Immature natural killer cell (primary cell): ENCODE measurements at places on chromosomes 4 and X.
A peak's percentile ranks its signal among the peaks of the same experiment; 100 is the strongest.

- H3K4me3 ChIP-seq, result no peak overlapping the region
- H3K4me1 ChIP-seq, result no peaks in the 10 kb centered on the region
- no peaks in the 10 kb centered on the region for H3K36me3 ChIP-seq
- H3K27ac ChIP-seq, result no peak overlapping the region
- peaks cover 6% of the 10 kb centered on the region for H3K27me3 ChIP-seq
- DNase-seq, result no peak
Measured at GRCh38 chrX:10177601-10178000, 20.8 kb downstream of the CLCN4 start.

- DNase-seq, result no peak
- H3K36me3 ChIP-seq, result peaks cover 4% of the 10 kb centered on the region
- H3K4me1 ChIP-seq, result no peaks in the 10 kb centered on the region
- H3K4me3 ChIP-seq, result no peak overlapping the region
- peaks cover 6% of the 10 kb centered on the region for H3K27me3 ChIP-seq
Measured at GRCh38 chr4:613126-613525, 12.2 kb upstream of the PDE6B start.

DNA sequence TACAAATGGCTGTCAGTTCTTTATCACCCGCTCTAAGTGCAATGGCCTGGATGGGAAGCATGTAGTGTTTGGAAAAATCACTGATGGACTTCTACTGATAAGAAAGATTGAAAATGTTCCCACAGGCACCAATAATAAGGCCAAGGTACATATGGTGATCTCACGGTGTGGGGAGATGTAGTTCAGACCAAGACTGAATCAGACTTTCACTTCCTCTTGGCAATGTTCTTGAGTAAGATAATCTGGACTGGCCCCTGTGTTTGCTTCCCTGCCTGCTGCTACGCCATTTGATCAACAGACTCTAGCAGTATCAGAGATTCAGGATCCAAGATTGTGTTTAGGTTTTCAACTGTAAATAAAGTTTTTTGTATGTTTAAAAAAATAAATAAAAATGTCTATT lies 682.2 kb upstream of the AMOT start:
- no peaks in the 10 kb centered on the region for H3K27me3 ChIP-seq
- no peak overlapping the region for H3K4me3 ChIP-seq
- no peaks in the 10 kb centered on the region for H3K4me1 ChIP-seq
- DNase-seq, result no peak
- H3K36me3 ChIP-seq, result no peaks in the 10 kb centered on the region
- no peak overlapping the region for H3K27ac ChIP-seq

- H3K4me3 ChIP-seq, result no peak overlapping the region
- no peak overlapping the region for H3K27ac ChIP-seq
- no peaks in the 10 kb centered on the region for H3K4me1 ChIP-seq
- H3K36me3 ChIP-seq, result no peaks in the 10 kb centered on the region
- no peak for DNase-seq
Measured at GRCh38 chr4:141169391-141169790, 36.1 kb upstream of the RNF150 start.

DNA sequence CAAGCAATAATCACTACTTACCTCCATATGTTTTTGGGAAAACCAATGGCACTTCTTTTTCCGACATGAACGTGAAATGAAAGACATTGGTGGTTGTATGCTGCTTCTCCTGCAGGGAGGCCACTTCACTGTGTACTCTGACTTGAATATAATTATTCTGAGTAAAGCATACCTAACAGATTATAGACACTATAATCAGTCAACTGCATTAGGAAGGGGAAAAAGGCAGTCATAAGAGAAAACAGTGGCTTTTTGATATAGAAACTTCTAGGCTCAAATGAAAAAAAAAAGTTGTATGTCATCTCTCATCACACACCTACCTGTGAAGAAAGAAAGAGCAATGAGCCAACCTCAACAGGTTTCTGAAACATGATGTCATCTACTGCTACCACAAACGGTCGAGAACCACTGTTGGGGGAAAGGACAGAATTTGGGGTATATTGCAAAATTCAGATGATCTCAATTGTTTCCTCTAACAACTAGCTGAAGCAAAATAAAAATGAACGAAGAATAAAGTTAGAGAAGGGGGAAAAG lies 37.4 kb downstream of the PRDX4 start:
- no peak overlapping the region for H3K4me3 ChIP-seq
- peaks cover 4% of the 10 kb centered on the region for H3K4me1 ChIP-seq
- H3K27me3 ChIP-seq, result no peaks in the 10 kb centered on the region

- H3K36me3 ChIP-seq, result no peaks in the 10 kb centered on the region
- DNase-seq, result no peak
- no peaks in the 10 kb centered on the region for H3K4me1 ChIP-seq
Measured at GRCh38 chrX:63387411-63387810, 36.3 kb upstream of the SPIN4 start.

GRCh38 chrX:134718105-134718965 lies 60.1 kb upstream of the PLAC1 start:
- no peaks in the 10 kb centered on the region for H3K36me3 ChIP-seq
- H3K4me1 ChIP-seq, result peaks cover 29% of the 10 kb centered on the region
- H3K4me3 ChIP-seq, result peak overlapping the region; percentile 29
- peaks cover 1% of the 10 kb centered on the region for H3K27me3 ChIP-seq
- DNase-seq, result peak; percentile 5

DNA sequence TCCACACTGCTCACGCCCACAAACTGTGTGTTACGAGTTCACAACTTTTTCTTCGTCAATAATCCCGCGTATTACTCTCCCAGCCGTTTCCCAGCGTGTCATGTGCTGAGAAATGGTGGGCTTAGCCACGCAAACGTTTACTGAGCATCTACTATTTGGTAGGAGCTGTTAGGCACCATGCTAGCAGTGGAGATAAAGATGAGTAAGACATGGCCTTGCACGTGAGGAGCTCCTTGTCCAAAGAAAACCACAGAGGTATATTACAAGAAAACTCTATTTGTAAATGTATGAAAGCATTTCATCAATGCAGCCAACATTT lies 821 bp upstream of the TMEM128 start:
- H3K36me3 ChIP-seq, result peaks cover 9% of the 10 kb centered on the region
- DNase-seq, result no peak
- peaks cover 4% of the 10 kb centered on the region for H3K27me3 ChIP-seq
- peak overlapping the region; percentile 95 for H3K4me3 ChIP-seq

GRCh38 chr4:119894650-119895208 lies 171.9 kb downstream of the MAD2L1 start:
- no peak overlapping the region for H3K4me3 ChIP-seq
- no peaks in the 10 kb centered on the region for H3K4me1 ChIP-seq
- DNase-seq, result no peak
- H3K27ac ChIP-seq, result no peak overlapping the region

GRCh38 chr4:80989921-80990544 lies 40.5 kb upstream of the BMP3 start:
- H3K27me3 ChIP-seq, result peaks cover 3% of the 10 kb centered on the region
- no peak overlapping the region for H3K27ac ChIP-seq
- H3K4me1 ChIP-seq, result peaks cover 7% of the 10 kb centered on the region
- H3K36me3 ChIP-seq, result no peaks in the 10 kb centered on the region

GRCh38 chr4:41646862-41647261 lies 101.7 kb downstream of the PHOX2B start:
- no peaks in the 10 kb centered on the region for H3K36me3 ChIP-seq
- no peak for DNase-seq
- H3K4me3 ChIP-seq, result no peak overlapping the region
- peaks cover 7% of the 10 kb centered on the region for H3K27me3 ChIP-seq
- H3K27ac ChIP-seq, result no peak overlapping the region

GRCh38 chrX:143934542-143934941 lies 50.7 kb downstream of the UBE2NL start:
- DNase-seq, result no peak
- H3K36me3 ChIP-seq, result no peaks in the 10 kb centered on the region
- no peaks in the 10 kb centered on the region for H3K4me1 ChIP-seq
- no peak overlapping the region for H3K4me3 ChIP-seq

DNA sequence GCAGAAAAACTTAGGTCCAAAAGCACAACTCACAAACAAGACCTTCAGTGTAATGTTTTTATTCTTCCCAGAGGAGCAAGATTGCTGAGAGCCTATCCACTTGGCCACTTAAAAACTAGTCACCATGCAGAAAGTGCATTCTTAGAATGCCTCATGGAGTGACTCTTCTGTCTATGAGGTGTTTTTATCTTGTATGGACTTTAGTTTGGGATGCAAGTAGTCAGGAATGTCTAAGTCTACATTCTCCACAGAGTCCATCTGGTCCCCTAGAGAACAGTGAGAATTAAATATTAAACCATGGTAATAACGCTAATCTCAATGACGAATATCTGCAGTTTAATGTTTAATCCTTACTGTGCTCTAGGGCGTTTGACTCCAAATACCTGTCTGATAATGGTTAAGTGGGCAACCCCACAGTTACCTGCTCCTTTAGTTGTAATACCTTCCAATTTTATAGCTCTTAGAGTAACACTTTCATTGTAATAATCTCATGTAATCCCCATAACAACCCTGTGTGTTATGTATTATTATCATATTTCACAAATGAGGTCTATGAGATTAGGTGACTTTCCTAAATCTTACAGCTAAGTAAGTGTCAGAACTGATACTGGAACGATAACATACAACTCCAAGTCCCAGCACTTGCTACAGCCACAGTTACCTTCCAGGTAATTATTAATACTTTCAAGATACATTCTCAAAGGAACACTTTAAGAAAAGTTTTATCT lies 235.6 kb upstream of the JADE1 start:
- no peak overlapping the region for H3K27ac ChIP-seq
- peaks cover 6% of the 10 kb centered on the region for H3K27me3 ChIP-seq
- no peaks in the 10 kb centered on the region for H3K4me1 ChIP-seq
- H3K4me3 ChIP-seq, result no peak overlapping the region

- DNase-seq, result no peak
- no peak overlapping the region for H3K4me3 ChIP-seq
- no peak overlapping the region for H3K27ac ChIP-seq
Measured at GRCh38 chrX:55593756-55594257, 29.4 kb upstream of the FOXR2 start.

GRCh38 chr4:8192748-8193738 lies 6.0 kb upstream of the SH3TC1 start:
- peaks cover 2% of the 10 kb centered on the region for H3K27me3 ChIP-seq
- H3K4me1 ChIP-seq, result peaks cover 25% of the 10 kb centered on the region
- DNase-seq, result peak; percentile 60
- H3K27ac ChIP-seq, result peak overlapping the region; percentile 78
- no peaks in the 10 kb centered on the region for H3K36me3 ChIP-seq
- peak overlapping the region; percentile 18 for H3K4me3 ChIP-seq

DNA sequence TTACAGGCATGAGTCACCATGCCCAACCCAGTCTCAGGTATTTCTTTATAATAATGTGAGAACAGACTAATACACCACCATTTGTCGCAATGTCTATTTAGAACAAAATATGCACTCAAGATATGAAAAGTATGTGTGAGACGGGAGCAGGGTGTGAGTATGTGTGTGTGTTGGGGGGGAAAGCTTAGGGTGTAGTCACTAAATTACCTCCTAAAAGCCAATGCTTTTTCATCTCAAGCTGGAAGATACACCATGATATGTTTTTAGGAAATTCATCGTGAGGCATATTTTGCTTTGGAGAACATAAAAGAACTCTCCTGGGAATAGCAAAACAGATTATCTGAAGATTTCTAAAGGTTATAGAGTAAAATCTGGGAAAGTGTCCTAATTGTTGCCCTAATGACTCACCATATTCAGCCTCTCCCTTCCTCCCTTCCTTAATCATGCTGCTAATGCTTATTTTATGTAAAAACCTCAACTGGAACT lies 262.7 kb downstream of the PDHA2 start:
- H3K4me3 ChIP-seq, result no peak overlapping the region
- no peak for DNase-seq
- no peak overlapping the region for H3K27ac ChIP-seq
- H3K4me1 ChIP-seq, result no peaks in the 10 kb centered on the region
- no peaks in the 10 kb centered on the region for H3K27me3 ChIP-seq
- peaks cover 6% of the 10 kb centered on the region for H3K36me3 ChIP-seq

GRCh38 chr4:123817025-123817688 lies 420.6 kb downstream of the SPRY1 start:
- no peaks in the 10 kb centered on the region for H3K36me3 ChIP-seq
- H3K4me1 ChIP-seq, result no peaks in the 10 kb centered on the region
- H3K27me3 ChIP-seq, result peaks cover 2% of the 10 kb centered on the region

- no peak overlapping the region for H3K4me3 ChIP-seq
- no peak for DNase-seq
- no peaks in the 10 kb centered on the region for H3K36me3 ChIP-seq
- H3K27ac ChIP-seq, result no peak overlapping the region
- H3K4me1 ChIP-seq, result no peaks in the 10 kb centered on the region
- H3K27me3 ChIP-seq, result no peaks in the 10 kb centered on the region
Measured at GRCh38 chrX:144006811-144007210, 122.9 kb downstream of the UBE2NL start.

DNA sequence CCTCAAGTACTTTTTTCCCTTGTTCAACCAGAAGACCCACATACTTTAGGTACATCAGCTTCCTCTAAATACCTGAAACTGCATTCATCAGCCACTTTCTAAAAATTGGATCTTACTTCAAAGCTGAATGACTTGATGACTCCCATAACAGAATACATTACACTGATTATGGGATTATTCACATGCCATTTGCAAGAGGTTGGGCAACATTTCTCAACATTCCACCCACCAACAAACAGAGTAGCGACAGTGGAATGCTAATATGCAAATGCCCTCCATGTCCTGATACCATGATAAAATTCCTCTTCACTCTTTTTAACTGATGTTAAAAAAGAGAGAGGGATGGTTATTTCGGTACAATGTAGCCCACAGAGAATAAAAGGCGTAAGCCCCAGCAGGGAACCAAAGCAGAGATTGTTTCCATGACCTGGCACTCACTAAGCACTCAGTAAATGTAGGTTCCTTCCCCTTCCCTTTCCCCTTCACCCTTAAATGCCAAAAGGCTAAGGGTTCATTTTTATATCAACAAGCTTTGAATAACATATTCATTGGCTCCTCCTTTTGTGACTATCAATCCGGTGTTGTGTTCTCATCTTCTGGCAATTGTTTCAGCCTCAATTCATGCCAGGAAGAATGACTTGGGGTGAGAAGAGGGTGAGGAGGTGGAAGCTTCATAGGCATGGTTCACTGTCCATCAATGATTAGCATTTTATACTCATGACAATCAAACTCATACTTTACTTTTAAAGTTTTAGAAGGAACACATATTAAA lies 317.2 kb downstream of the DHX15 start:
- no peak overlapping the region for H3K4me3 ChIP-seq
- DNase-seq, result no peak
- no peak overlapping the region for H3K27ac ChIP-seq

DNA sequence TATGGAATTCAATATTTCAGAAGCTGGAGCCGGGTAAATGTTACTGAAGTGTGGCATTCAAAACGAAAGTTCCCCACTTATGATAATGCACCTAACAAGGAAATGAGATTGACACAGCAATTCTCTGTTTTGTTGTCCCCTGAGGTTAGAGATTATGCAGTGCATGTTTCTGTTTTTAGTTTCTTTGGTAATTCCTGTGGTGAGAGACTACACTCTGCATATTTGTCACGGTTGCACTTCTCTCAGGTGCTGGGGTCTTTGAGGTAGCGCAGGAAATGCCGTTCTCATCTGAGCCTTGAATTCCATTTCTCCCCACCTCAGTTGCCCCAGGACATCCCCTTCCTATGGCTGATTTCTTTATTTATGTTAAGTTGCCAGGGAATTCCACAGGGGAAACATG lies 15.3 kb upstream of the BEND4 start:
- H3K4me3 ChIP-seq, result no peak overlapping the region
- H3K4me1 ChIP-seq, result no peaks in the 10 kb centered on the region
- no peak for DNase-seq
- H3K27me3 ChIP-seq, result no peaks in the 10 kb centered on the region
- no peaks in the 10 kb centered on the region for H3K36me3 ChIP-seq

- H3K4me1 ChIP-seq, result no peaks in the 10 kb centered on the region
- no peaks in the 10 kb centered on the region for H3K36me3 ChIP-seq
- H3K4me3 ChIP-seq, result no peak overlapping the region
- no peak for DNase-seq
Measured at GRCh38 chrX:15451913-15452312, 41.2 kb downstream of the PIR start.
